ENCODE measurements at places on chromosomes 2 and 18.

DNA sequence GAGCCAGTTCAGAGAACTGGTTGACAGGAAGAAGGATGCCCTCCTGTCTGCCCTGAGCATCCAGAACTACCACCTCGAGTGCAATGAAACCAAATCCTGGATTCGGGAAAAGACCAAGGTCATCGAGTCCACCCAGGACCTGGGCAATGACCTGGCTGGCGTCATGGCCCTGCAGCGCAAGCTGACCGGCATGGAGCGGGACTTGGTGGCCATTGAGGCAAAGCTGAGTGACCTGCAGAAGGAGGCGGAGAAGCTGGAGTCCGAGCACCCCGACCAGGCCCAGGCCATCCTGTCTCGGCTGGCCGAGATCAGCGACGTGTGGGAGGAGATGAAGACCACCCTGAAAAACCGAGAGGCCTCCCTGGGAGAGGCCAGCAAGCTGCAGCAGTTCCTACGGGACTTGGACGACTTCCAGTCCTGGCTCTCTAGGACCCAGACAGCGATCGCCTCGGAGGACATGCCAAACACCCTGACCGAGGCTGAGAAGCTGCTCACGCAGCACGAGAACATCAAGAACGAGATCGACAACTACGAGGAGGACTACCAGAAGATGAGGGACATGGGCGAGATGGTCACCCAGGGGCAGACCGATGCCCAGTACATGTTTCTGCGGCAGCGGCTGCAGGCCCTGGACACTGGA is 92.5 kb upstream of the EML6 start:
- no peak for DNase-seq

DNA sequence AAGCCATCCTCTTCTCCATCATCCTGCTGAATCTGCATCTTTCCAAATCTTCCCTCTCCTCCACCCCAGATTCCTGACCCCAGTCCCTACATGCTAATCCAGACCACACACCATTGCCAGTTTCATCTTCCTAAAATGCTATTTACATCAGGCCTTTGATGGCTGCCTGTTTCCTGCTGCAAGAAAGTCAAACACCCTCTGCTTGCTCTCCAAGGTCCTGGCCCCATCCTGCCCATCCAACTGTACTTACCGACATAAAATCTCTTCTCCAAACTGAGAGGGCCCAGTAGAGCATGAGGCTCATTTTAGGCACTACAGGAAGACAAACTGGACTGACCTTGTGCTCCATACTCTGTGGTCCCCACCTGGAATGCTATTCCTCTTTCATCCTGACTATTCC is 19.0 kb downstream of the ALK start:
- DNase-seq: no peak

DNA sequence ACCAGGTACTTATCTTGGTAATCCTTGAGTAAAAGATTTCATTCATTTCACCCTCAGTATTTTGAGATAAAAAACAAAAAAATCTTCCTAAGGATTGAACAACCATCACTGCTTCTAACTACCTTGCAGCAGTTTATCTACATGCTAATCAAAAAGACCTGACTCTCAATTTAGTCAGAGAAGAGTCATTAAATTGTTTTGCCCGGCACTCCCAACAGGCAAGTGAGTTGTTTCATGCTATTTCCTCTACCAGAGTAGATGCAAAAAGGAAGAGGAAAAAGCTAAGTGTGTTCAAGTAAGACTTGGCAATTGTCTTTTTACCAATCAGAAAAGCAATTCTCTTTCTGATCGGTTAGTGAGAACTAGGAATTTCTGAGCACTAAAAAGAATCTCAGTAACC is 39.5 kb downstream of the MYO5B start:
- no peak for DNase-seq

DNA sequence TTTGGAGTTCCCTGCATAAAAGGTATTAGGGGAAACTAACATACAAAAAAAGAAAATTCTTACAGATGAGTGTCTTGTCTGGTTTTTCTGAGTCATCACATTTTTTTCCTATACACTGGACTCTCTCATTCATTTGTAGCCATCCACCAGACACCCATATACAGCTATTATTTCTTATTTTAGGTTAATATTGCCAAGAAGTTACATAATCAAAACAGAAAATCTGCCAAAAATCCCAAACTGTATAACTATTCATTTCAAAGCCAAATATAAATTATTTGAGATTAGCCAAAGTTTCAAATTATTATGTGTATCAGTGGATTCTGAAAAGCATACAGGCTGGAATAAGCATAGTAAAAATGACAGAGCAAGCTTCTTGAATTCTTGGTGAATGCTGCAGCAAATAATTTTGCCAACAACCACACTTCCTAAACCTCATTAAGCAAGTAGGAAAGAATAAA is 191.2 kb downstream of the NCKAP5 start:
- DNase-seq: no peak

GRCh38 chr2:195709901-195710806 is 53.1 kb downstream of the SLC39A10 start:
- no peak for DNase-seq

DNA sequence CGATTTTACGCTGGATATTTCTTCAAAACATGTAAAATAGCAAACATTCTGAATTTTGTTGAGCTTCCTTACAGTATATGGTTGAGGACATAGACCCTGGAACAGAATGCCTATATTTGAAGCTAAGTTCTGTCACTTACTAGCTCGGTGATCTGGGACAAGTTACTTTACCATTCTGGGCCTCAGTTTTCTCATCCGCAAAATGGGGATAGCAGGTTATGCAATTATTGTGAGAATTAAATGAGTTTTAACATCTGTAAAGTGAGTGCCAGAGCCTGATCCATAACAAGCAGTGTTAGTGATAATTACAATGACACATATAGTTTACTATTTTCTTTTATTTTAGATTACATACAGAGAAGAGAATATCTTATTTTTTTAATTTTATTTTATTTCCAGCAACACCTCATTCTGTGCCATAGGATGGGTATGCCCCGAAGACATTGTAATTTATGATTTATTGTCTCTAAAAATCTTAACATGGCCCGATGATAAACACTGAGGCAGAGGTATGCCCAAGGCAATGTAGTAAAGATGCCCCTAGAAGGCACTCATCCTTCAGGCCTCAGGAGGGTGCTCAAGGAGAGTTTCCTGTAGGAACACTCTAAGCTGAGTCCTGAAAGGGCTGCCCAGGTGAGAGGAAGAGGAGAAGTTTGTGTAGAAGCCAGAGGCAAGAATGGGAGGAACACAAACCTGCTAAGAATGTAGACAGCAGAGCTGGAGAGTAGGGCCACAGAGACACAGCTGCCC is 250.9 kb downstream of the BCL11A start:
- DNase-seq: no peak

DNA sequence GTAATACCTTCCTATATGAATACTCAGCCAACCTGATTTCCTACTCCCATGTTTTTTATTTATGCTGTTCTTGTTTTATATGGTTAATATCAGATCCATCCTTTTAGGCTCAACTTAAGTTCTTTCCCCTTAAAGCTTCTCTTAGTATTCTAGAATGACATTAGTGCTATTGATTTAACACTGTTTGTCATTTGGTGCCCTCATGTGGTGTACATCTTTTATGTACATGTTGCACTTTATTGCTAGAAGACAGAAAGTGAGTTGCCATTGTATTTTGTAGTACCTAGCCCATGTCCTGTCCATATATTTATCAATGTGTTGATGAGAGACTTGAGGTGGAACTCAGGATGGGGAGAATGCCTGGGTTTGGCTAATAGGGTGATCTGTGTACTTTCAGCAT is 2.5 kb downstream of the HTRA2 start:
- DNase-seq: no peak

GRCh38 chr2:8684878-8685696 is 3.2 kb downstream of the ID2 start:
- DNase-seq: peak; percentile 30

GRCh38 chr2:218368150-218368528 is 11.5 kb downstream of the CATIP start:
- no peak for DNase-seq

All from activated B cell treated with CpG ODN at 0.5 μM for 24 hours (primary cell).